ENCODE measurements at places on chromosomes 12 and 14.

DNA sequence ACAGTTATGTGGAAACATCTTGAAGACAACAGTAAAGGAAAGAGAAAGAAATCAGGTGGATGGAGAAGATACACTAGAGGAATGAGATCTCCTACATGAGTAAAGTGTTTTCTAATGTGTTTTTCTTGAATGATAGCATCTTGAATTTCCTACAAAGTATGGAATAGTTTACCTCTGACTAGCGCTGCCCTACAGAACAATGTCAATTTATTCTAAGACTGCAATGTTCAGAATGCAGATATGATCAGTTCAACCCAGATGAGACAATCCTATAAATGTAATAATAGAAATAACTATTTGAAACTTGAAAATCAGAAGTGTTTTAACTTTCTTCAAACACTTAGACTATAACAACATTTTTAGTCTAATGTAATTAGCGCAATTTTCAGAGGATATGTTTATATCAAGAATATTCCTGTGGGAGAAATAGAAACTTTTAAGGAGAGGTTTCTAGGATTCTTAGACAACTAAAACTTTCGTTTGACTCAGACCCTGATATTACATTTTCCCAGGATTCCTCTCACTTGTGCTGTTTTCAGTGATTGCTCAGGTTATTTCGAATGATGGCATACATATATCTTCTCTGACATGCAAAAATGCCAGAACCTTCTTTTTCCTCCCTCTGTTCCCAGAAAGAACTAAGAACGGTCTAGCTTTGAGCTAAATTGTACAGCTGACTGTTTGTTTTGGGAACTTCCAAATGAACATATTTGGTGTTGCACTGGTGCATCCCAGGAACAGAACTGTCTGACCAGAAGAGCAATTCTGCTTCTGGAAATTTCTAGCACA is 1017.4 kb downstream of the DIO2 start:
- no peak for DNase-seq

DNA sequence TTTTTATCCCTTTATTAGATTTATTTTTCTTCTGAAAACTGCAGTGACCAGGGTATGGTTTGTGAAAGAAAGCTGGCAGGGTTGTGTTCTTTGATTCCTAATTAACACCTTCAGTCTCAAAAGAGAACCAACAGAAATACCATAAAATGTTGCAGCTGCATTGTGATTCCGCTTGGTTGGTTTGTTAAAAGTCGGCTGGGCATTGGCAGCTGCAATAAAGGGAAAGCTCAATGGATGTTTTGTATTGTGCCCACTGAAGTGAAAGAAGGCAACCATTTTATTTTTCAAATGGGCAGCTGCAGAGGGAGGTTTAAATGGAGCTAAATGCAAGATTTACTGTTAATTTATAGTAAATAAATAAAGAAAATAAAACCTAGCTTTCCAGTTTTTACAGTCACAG is 16.7 kb downstream of the LGR5 start:
- DNase-seq = no peak

DNA sequence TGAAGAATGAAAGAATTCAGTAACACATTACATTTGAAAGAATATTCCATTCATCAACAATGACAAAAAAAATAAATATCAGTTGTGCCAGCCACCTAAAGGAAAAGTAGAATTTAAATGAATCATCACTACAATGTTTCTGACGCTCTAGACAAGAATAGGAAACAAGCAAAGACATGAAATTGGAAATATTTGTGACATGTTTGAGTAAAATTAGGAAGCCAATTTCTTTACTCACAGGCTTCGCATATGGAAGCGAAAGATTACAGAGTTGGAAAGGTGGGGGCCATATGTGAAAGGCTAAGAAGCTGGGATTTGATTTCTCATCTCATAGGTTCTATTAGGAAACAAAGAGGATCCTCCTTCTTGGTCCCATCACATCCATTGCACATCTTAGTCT is 279.0 kb downstream of the IPO8 start:
- DNase-seq = no peak

DNA sequence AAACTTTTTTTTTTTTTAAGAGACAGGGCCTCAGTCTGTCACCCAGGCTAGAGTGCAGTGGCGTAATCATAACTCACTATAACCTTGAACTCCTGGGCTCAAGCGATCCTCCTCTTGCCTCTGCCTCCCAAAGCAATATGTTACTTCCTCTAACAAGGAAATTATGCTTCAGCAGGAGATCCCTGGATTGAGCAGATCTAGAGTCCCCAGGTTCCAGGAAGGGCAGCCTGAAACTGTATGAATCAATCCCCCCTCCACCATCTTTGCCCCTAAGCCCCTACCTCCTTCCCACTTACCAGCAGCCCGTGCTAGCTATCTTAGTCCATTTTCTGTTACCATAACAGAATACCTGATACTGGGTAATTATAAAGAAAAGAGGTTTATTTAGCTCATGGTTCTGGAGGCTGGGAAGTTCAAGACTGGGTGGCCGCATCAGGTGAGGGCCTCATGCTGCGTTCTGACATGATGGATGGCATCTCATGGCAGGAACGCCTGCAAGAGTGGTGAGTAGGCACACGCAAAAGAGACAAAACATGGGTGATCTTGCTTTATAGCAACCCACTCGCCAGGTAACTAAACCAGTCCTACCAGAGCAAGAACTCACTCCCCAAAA is 5.0 kb downstream of the TAMALIN start:
- no peak for DNase-seq

GRCh38 chr12:68264857-68265256 is 11.5 kb upstream of the IL22 start:
- no peak for DNase-seq

GRCh38 chr14:69131176-69131575 is 21.7 kb downstream of the DCAF5 start:
- no peak for DNase-seq

- DNase-seq = no peak
Observed at GRCh38 chr14:68124979-68125731, 305.6 kb downstream of the RAD51B start.

DNA sequence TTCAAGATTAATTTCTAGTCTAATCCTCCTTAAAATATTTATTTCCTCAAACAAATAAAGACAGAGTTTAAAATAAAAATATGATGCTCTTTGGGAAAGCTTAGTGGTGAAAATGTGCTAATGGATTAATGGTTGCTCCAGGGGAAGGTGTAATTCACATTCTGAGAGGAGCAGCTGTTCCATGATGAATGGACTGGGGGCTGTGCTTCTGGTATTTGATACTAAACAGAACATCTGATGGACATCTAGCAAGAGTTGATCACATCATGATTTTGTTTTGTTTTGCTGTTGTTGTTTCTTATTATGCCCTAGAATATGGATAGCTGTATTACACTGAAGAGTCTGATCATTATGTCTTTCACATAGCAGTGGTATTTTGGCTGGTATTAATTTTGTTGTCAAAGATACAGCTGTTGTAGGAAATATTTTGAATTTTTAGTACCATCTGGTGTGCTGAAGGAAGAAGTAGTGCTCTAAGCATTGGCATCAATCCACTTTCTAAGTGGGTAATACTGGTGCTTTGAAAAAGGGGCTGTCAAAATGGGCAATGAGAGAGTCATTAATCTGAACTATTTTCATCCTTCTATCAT is 296.4 kb downstream of the ADAMTS20 start:
- no peak for DNase-seq

GRCh38 chr12:124919521-124920352 is 5.3 kb upstream of the UBC start:
- no peak for DNase-seq

- no peak for DNase-seq
Observed at GRCh38 chr12:69447892-69448291, 22.3 kb upstream of the FRS2 start.

DNA sequence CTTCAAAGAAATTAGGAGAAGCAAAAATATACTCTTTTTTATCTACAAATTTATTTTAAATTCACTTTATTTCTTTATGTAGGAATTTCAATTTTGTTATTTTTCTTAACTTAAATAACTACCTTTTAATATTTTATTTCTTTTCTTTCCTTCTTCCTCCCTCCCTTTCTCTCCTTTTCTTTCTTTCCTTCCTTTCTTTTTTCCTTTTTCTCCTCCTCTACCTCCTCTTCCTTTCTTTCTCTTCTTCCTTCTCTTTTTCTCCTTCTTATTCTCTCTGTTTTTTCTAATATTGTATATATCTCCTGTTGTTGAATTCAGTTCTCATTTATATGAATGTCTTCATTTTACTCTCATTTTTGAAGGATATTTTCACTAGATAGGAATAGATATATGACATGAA is 127.6 kb downstream of the MIPOL1 start:
- DNase-seq = no peak

DNA sequence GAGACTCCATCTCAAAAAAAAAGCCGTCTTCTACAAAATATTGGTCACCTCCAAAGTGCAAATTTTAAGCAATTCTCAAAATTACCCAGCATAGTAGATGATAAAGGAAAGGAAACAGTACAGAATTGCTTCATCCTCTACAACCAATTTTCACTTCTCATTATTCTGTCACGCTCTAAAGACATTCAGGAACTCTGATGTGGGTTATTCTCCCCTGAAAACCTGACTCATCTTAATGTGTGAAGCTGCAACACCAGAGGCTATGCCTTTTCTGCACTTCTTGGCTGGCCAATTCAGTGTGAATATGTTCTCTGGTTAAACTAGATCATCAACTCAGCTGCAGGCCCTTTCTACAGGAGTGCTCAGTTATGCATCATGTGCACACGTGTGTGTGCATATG is 11.0 kb downstream of the PTGER2 start:
- peak; percentile 43 for DNase-seq

GRCh38 chr14:102063808-102064429 is 22.9 kb downstream of the HSP90AA1 start:
- DNase-seq = no peak

DNA sequence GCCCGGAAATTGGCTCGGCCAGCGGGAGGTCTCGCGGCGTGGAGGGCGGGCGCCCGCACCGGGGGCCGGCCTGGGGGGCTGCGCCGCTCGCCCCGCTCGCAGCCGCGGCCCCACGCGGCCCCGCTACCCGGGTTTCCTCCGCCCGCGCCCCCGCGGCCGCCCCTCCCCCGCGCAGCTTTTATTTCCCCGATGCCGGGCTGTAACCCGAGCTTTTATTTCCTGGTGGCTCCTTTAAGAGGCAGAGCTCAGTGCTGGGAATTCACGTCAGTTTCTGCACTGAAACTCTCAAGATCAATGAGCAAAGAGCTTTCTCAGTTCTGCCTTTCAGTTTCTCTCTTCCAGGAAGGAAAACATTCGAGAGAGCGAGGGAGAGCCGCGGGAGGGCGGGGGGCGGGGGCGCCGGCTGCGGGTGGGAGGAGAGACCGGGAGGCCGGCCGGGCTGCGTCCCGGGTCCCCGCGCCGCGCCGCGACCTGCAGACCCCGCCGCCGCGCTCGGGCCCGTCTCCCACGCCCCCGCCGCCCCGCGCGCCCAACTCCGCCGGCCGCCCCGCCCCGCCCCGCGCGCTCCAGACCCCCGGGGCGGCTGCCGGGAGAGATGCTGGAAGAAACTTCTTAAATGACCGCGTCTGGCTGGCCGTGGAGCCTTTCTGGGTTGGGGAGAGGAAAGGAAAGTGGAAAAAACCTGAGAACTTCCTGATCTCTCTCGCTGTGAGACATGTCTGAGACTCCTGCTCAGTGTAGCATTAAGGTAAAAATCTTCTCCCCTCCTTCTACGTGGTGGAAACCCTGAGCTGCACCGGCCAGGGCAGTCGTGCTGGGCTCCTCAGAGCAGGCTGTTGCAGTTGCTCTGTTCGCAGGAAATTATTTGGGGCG is at the start of gene ETV6:
TSS of gene ETV6 (plus strand) at position 262 of the 873 bp plus-strand sequence. CDS start at position 716, 454 bp downstream.
- DNase-seq = peak; percentile 13

GRCh38 chr12:93043192-93043876 is 114.2 kb upstream of the EEA1 start:
- no peak for DNase-seq

DNA sequence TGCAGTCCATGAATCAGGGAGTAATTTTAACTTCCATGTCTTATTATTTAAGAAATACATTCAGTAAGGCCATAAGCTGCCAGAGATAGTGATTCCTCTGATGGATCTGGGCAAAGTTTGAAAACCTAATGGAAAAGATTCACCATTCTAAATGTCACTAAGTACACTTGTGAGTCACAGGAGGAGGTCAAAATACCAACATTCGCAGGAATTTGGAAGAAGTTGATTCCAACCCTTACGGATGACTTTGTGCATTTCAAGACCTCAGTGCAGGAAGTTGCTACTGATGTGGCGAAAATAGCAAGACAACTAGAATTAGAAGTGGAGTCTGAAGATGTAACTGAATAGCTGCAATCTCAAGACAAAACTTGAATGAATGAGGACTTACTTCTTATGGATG is 69.8 kb downstream of the OSBPL8 start:
- DNase-seq = no peak

DNA sequence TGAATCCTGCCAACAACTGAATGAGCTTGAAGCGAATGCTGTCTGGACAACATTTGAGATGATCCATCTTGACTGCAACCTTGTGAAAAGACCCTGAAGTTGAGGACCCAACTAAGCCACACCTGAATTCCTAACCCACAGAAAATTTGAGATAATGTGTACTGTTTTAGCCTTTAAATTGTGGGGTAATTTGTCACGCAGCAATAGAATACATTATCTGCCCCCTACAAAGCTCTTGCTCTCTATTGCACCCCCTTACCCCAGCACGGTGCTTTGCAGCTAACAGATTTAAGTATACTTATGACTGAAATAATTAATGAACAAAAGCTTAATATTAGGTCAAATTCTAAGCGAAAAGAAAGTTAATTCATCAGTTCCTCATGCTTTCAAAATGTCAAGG is 1.6 kb downstream of the POLE2 start:
- no peak for DNase-seq

- DNase-seq = no peak
Observed at GRCh38 chr12:52721838-52722470, 18.6 kb upstream of the KRT77 start.

GRCh38 chr12:113838896-113839295 is 127.2 kb downstream of the RBM19 start:
- DNase-seq = no peak

- DNase-seq = no peak
Observed at GRCh38 chr12:68138480-68138879, 21.1 kb downstream of the IFNG start.

DNA sequence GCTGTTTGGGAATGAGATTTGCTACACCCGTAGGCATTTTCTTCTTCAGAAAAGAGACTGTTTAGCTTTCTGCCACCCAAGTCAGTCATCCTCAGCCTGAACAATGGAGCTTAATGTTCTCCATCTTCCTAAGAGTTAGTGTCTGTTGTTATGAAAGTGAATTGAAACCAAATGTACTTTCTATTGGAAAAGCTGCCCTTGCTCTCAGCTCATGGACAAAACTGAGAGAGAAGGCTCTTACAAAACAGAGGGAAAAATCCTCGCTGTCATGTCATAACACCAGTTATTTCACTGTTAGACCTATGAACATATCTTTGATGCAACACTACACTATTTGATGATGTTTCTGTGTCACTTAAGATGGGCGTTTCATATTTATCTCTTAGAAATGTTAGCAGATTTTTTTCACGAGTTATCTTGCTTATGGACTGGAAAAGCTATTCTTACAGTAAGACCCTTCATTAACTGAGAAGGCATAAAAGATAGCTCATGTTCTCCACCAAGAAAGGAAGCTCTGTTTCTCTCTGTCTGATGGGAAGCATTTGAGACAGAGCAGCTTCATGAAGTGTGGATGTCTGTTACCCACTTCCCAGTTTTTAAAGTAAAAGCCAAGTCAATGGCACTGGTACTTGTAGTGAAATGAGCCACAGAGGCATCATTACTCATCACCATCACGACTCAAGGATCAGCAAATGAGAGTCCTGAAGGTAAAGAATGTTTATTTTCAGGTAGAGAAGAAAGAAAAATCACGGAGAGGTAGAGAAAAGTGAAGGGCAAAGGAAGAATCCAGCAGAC is 483.9 kb downstream of the ZFP36L1 start:
- DNase-seq = no peak

Data from NK-92 treated with Interleukin-12 subunit alpha and Interleukin-12 subunit beta, amount 100 ng/mL, for 24 hours (cell line).